Stimulated activated CD4-positive, alpha-beta T cell treated with anti-CD3 and anti-CD28 coated beads, Interleukin-2, amount 100 ng/mL, for 48 hours (primary cell): ENCODE measurements at places on chromosomes 4 and X.

- DNase-seq = no peak
Measured at GRCh38 chrX:153970357-153971123, 1.1 kb downstream of the HCFC1 start.

DNA sequence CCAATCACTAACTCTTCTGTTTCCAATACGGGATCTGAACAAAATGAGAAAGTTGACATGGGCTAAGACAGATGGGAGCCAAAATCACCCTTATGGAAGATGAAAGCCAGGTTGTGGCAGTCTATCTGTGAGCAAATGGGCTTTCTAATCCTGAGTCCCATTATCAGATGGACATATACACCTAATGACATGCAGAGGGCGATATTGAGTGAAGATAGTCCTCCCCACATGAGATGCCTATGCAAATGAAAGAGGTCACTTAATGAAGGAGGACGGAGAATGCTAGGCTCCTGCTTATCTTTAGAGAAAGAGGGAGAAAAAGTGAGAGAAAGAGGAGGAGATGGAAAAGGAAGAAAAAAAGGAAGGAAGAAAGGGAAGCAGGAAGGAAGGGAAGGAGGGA lies 547.5 kb downstream of the NLGN4X start:
- no peak for DNase-seq

GRCh38 chr4:154720123-154720522 lies 23.7 kb upstream of the LRAT start:
- DNase-seq = no peak

GRCh38 chr4:142567199-142567598 lies 278.9 kb downstream of the INPP4B start:
- DNase-seq = peak; percentile 43

DNA sequence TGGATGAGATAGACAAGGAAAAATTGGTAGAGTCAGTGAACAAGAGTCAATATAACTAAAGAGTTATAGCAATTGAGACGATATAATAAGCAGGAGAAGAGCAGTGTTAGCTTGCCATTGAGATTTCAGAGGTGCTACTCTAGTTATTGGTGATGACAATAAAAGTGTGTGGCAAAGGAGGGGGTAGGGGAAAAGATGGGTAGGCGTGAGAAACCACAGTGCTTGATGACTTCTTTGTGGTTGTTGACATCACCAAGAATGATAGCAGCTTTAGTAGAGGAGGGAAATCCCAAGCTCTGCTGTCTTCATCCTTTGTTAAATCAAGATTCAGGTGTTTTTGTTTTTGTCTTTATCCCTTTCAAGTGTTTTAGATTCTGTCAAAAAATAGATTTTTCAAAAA lies 179.9 kb upstream of the PPP3CA start:
- peak; percentile 33 for DNase-seq

DNA sequence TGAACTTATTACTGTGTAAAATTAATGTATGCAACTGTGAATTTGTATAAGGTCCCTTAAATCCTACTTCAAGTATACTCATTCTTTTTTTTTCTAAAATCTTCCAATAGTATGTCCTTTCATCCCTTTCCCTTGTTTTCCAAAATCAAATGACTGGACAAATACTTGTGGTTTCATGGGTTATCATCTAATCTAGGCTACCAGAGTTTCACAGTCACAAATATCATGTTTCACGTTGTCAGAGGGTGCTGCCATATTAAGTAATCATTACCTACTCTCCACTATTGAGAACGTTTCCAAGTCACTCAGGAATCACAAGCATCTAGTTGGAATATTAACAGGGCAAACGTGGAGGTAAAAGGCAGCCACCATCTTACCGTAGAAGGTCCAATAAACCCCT lies 1235.0 kb upstream of the TENM3 start:
- DNase-seq = no peak

DNA sequence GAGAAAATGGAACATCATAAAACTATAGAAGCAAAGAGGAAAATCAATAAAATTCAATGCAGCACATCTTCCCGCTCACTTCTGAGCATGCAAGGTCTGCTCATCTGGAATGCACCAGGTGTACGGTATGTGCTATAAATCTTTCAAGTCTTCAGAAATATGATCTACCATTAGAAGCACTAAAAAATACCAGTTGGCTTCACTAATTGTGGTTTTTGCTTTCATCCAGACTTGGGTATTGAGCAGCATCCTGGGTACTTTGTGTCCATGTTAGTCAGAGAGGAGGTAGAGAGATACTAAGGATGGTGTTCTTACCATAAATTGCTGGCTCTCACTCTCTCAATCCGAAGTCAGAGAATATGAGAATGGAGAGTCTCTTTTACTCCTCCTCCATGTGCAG lies 477.1 kb downstream of the PPARGC1A start:
- DNase-seq = no peak

- DNase-seq = no peak
Measured at GRCh38 chr4:87270144-87270543, 49.7 kb upstream of the KLHL8 start.

GRCh38 chr4:145061318-145061920 lies 36.6 kb downstream of the ANAPC10 start:
- DNase-seq = no peak

GRCh38 chrX:97199501-97199900 lies 315.8 kb downstream of the RPA4 start:
- DNase-seq = no peak

DNA sequence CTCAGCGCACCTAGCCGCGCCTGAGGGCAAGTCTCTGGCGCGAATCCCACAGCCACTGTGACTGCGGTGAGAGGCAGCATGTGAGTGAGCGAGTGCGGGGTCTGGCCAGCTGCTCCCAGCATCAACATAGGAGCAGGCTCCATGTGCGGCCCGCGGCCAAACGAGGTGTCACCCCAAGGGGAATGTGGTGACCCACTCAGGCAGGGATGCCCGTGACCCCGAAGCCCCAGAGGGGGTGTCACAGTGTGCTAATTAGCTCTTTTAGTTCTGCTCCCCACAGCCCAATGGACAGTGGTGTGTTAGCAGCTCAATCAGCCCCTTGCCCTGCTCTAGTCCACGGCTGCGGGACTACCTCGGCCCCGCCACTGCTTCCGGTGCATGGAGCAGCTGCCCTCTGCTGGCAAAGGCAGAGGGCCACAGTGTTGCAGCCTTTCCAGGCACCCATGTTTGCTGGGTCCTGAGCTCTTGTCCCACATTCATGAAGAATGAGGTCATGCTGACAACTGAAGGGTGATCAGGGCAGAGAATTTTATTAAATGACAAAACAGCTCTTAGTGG lies 61.4 kb downstream of the AGA start:
- no peak for DNase-seq

- no peak for DNase-seq
Measured at GRCh38 chr4:114549638-114550037, 49.0 kb upstream of the UGT8 start.

DNA sequence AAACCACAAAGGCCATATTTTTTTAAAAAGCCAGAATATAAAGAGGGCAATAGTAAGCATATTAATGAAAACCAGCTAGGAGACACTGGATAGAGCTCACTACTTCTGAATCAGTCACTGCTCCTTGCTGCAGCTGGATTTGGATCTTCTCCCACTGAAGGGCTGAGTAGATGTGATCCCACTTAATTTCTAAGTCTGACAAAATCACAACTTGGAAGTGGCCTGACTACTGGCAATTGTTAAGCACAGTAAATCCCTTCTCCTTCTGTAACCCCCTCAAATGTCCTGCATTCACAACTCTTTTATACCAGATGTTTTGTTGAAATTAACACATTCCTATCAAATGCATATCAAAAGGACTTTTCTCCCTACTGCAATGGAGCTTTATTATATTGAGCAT lies 72.9 kb downstream of the AMMECR1 start:
- DNase-seq = no peak

GRCh38 chr4:74896595-74896994 lies 36.3 kb upstream of the PARM1 start:
- no peak for DNase-seq

GRCh38 chr4:84954982-84955567 lies 11.4 kb downstream of the WDFY3 start:
- DNase-seq = no peak

DNA sequence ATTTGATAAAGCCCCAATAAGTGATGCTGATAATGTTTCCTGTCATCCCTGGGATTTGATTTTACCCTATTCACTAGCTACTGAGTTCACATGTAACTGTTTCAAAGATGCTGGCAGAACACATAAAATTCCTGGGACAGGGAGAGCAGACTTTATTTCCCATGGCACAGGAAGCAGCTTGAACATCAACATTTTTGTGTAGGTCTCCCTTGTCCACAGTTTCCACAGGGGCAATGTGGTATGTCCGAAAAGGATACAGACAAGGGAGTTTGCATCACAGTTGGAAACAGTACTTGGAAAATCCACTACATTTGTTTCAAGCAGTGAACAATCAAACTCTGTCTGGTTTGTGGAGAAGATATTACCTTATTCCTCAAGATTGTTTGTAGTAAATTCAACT lies 129.2 kb upstream of the KLHL4 start:
- no peak for DNase-seq
